CD4-positive, alpha-beta T cell treated with Interleukin-15 for 1 hour (primary cell): ENCODE measurements at places on chromosomes 3 and 15.
A peak's percentile ranks its signal among the peaks of the same experiment; 100 is the strongest.

DNA sequence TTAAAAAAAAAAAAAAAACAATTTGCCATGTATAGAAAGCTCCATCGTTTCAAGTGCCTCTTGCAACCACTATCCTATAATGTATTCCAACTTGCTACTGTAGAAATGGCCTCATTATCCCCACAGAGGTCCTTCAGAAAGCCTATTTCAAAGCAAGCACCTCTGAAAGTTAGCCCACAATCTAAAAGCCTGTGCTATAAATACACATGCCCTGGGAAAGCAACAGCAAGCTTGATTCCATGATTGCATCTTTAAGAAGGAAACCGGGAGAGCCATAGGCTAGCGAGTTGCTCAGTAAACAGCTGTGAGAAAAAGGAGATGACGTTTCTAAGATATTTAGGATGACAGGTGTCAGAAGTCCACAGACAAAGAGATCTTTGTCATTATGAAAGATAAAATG is 28.3 kb downstream of the TAFA4 start:
- no peak for DNase-seq

GRCh38 chr3:48656061-48656840 is 6.4 kb downstream of the CELSR3 start:
- peak; percentile 85 for DNase-seq

- DNase-seq, result no peak
Measured at GRCh38 chr3:37491776-37492175, 317.4 kb upstream of the LRRFIP2 start.

DNA sequence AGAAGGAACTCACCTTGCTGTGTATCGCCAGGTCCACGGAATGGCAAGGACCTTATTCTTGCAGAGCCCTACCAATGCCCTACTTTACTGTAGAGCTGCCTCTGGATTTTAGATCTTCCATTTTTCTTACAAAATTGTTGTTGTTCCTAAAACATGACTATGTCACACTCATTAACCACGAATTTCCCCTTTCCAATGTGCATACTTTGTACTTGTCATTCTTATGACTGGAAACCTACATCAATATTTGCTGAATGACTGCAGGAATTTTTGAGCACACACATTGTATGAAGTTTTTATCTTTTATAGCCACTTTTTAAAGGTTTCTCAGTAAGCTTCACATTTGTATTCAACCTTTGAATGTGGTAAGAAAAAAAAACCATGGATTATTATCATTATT is 35.9 kb upstream of the CMSS1 start:
- DNase-seq, result no peak

DNA sequence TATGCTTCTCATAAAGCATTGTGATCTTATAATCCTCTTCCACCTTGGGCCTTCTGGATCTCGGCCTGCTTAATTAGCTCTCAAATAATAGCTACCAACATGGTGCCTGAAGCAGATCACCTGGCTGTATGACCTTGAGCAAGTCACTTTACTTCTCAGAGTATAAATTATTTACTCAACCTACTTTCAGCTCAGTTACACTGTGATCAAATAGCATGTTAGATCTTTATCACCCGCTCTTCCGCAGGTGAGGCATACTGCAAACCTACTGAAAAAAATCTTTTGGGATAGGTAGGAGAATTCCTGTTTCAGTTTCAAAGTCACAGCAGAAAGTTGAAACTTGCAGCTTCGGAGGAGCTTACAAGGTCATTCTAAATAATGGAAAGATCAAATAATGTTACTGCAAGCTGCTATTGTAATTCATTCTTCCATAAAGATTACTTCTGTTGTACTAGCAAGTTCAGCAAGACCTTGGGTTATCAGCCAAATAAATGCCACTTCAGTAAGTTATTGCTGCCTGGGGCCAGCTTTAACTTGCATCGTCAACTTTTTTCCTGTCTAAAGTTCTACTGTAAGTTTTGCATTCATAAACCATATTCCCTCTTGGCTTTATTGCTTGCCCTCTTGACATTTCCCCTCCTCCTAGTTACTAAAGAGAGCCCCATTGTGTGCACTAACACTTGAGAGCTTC is 268.4 kb upstream of the ATP11B start:
- no peak for DNase-seq

- DNase-seq, result no peak
Measured at GRCh38 chr15:84643838-84644237, 10.2 kb downstream of the WDR73 start.

DNA sequence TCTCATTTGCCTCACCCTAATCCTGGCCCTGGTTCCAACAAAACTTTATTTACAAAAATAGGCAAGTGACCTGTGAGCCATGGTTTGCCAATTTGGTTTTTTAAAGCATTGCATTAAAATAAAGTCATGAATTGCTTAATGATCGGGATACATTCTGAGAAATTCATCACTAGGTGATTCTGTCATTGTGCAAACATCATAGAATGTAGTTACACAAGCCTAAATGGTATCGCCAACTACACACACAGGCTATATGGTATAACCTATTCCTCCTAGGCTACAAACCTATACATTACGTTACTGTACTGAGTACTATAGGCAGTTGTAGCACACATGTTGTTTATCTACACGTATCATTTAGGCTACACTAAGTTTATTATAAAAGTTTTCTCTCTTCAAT is 45.9 kb upstream of the SSR3 start:
- DNase-seq, result no peak

- no peak for DNase-seq
Measured at GRCh38 chr15:33343275-33343674, 32.5 kb downstream of the RYR3 start.

DNA sequence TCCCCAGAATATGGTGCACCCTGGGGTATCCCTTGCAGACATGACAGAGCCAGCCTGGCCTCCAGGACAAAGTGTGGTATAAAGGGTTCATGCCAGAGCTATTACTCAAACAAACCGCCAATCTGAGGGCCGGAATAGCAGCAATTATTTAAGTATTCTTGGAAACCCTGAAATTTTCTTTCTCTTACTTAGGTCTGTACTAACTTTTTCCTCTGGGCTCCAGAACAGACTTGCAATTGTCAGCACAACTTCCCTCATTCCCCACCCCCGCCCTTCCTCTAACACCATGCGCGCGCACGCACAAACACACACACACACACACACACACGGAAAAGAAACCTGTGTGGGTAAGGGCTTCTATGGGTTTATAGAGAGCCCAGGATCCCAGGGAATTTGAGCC is 56.3 kb downstream of the ISG20 start:
- no peak for DNase-seq

DNA sequence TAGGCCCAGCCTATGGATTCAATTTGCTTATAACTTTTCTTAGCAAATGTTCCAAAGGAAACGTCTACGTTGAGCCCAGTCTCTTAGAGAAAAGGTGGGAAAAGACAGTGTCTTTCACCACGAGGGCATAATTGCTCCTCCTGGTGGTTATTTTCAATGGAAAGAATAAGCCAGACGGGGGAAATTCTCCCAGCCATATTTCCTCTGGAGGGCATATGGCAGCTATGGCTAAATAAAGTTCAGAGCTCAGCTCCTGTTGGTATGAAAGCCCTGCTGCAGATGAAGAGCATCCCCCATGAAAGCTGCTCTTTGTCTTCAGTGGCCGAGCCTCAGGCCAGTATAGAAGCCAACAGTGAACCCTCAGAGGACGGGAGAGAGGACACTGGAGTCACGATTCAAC is 297.9 kb downstream of the RYR3 start:
- DNase-seq, result no peak
